ENCODE measurements at places on chromosomes 6 and 20. TPM values are rescaled to one million over a fixed set of nuclear protein-coding genes. Genes with fewer than 3 reads are reported as not detected.

Gene CPXM1
- not detected for total RNA-seq

Gene TAGAP
- 160 TPM for total RNA-seq

Gene COL9A1
- total RNA-seq: not detected

Gene POM121L2
- total RNA-seq: not detected

Gene NKAPL
- not detected for total RNA-seq

Gene RCAN2
- total RNA-seq: not detected

Gene GJA10
- total RNA-seq: not detected

Gene BTN1A1
- total RNA-seq: not detected

Gene GHRH
- total RNA-seq: not detected

Gene MYT1
- total RNA-seq: not detected

Gene NEURL2
- total RNA-seq: 5.5 TPM

Gene DACT2
- not detected for total RNA-seq

Gene MRAP2
- not detected for total RNA-seq

Gene CDSN
- not detected for total RNA-seq

Gene NRSN2
- total RNA-seq: 1.1 TPM
